Activated naive CD8-positive, alpha-beta T cell treated with anti-CD3 and anti-CD28 coated beads for 36 hours (primary cell): ENCODE measurements at places on chromosomes 7 and 10. TPM values are rescaled to one million over a fixed set of nuclear protein-coding genes. Genes with fewer than 3 reads are reported as not detected.

DNA sequence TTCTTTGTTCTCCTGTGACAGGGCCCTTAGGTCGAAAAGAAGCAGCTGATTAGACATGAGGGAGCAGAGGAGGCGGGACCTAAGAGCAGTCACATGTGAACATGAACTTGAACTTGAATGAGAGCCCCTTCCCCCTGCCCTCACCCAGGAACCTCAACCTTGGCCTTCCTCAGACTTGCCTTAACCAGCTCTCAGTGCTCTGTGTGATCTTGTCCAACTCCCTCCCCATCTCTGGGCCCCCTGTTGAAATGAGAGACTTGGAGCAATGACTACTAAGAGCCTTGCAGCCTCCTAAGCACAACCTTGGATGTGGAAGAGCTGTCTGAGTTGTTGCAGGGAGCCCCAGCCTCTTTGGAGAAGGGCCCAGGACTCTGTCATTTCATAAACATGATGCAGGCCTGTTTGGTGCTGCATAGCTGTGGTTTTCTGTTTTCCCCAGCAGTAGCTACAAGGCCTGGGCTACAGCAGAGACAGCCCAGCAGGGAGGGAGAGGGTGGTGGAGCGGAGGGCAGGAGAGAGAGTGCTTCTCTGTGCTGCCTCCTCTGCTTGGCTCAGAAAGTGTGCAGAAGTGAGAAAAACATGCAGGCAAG lies 123.9 kb upstream of the ZMIZ1 start:
- DNase-seq = no peak

DNA sequence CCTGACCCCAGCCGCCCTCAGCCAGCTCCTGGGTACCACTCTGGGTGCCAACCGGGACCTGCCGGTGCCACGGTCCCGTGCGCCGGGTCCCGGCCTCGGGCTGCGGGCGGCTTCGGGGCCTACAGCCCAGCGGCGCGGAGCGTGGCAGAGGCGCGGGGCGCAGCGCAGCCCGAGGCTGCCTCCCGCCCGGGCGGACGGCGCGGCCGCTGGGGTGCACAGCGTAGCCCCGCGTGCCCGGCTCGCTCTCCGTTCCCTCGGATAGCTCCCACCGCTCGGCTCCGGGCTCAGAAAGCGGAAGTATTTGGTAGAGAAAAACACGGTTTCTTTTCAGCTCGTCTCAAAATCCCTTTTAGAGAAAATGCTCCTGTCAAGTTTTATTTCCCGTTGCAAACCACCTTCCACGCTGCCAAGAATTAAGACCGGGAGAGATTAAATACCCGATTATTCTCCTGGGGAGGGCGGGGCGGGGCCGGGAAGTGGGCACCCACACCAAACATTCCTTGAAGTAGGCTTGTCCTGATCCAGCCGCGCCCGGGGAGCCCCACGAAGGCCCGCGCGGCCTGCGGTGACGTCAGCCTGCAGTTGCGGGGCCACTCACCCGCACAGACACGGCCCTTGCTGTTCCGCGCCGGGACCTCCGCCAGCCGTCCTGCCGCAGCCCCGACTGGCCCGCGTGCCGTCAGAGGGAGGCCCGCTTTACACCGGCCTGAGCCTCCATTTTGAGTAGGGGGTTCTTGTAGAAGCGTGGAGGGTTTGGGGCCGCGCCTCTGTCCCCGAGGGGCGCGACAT lies 7.2 kb downstream of the HOXA13 start:
- DNase-seq = no peak

DNA sequence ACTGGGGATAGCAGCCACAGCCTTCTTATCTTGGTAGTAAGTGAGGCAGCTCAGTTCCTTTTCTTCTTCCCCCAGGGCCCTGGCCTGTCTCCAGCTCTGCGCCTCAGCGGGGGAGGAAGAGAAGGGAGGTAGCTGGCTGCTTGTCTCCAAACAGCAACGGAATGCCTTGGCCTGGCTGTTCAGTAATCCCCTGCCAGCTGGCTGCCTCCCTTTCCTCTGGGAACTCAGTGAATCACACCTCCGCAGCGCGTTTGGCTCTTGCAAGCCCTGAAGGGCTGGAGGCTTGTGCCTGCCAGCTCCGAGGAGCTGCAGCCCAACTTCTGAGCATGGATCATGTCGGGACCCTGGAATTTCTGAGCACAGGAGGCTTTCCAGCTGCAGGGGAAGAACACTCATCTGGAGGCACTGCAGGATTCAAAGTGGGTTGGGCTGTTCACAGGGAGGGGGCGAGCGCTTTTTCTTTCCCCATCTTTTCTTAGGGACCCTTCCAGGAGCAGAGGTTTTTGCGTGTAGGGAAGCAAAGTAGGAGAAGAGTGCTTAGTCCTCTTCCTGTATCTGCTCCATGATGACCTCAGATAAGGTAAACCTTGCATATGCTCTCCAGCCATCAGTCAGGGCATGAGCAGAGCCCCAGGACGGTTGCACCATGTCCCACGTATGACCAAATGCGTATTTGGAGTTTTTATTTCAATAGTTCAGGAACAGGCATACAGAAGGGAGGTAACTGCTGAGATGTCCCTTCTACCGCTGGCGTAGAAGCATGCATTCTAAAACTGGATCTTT lies 253.2 kb upstream of the INHBA start:
- DNase-seq = no peak

GRCh38 chr7:49855281-49855980 lies 82.0 kb downstream of the VWC2 start:
- DNase-seq = no peak

DNA sequence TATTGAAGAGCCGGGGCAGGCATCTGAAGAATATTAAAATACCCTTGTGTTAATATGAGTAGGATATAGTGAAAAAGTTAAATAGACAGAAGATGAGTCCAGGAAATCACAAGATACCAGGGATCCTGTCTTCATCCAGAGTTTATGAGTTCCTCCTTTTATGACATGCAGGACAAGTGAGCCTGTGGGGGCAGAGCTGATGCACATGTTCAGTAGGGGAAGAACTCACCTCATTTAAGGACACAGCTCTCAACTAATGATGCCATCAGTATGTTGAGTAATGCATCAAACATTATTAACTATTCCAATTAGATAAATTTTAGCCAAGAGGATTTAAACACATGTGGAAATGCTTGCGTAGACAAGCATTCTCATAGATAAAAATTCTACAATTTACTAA lies 435.8 kb upstream of the AKR1E2 start:
- no peak for DNase-seq

GRCh38 chr10:5549462-5550249 lies 24.9 kb downstream of the CALML3 start:
- DNase-seq = no peak

DNA sequence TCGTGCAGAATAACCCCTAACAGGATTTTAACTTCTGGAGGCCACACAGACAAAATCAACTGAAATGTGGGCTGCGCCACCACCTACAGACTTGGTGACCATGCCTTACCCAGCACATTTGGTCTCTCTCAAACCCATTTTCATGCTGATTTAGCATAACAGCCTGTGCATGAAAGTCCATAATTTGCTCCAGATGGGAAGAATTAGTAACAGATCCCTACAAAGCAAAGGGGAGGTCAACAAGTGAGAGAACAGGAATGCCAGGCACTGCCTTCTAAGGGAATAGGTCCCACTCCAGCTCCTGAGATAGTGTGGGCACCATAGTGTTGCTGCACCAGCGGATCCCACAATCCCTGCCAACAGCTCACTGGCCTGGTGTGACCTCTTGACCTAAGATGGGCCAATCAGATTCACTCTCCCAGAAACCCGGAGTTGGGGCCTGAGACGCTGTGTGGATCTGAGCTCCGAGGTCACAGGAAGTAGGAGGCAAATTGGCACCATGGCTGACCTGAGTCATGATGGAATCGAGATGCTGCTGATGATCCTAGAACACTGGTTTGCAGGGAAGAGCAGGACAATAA lies 32.4 kb downstream of the SLIT1 start:
- no peak for DNase-seq

- DNase-seq = no peak
These were observed 52.7 kb downstream of the GALNT17 start for GRCh38 chr7:71184609-71185008.

- DNase-seq = no peak
These were observed 154.2 kb downstream of the EGFR start for GRCh38 chr7:55172881-55173609.

DNA sequence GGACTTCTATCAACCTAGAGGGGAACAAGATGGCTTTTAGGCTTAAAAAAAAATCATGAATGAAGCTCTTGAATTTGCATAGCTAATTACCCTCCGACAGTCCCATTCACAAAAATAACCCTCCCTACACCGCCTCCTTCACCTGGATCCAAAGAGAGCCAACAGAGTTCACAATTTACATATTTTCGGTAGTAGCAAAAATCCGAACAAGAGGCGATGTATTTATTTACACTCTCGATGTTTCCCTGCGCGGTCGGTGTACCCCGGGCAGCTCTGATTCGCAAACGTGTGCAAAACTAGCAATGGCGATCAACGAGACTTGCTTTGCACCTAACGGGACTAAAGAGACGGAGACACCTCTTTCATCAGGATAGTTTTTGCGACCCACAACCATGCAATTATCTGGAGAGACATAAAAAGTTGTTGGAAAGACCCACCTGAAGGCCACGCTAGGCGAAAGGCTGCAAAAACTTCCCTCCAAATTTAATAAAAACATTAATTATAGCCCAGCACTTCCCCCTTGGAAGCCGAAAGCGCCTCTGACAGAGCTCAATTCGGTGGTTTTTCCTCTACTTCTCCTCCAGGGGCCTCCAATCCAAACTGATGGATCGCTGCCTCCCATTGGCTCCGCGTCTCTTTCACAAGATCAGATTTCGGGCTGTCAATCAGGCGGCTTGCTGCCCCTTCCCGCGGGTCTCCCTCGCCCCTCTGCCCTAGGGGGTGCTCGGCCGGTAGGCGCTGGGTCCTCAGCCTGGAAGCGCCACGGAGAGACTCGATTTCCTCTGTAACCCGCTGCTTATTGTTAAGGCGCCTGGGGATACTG lies at the start of gene ETV1:
Gene ETV1 (minus strand): TSS at position 541 of the 823 bp plus-strand sequence. CDS start 614 bp downstream, outside the sequence.
- DNase-seq = no peak

DNA sequence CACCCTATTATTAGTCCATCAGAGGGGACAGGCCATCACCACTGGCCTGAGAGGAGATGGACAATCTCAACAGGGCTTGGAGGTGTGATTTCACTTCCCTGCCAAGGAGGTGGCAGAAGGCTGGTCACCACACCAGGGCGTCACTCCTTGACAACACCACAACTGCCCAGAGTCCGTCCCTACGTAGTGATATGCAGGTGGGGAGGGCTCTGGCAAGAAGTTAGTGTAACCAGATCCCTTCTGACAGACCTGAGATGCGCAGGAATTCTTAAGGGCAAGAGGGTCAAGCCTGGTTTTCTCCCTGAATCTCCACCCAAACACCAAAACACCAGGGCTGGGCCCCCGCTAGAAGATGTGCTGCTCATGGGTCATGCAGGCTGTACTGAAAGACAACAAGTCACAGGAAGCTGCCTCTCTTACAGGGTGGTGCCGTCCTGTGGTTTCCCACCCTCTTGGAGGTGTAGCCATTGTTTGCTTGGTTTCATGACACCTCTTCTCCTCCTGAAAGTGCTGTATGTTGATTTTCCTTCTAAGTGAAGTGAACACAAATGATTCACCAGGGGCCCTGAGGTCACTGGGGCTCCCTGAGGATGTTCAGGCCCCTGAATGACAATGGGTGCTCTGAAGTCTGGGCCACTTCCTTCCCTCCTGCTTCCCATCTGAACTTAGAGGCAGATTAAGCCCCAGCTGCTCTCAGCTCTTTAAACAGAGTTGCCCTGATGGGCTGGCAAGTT lies 27.1 kb downstream of the ATXN7L1 start:
- peak; percentile 73 for DNase-seq

GRCh38 chr7:44884621-44885393 lies 523 bp downstream of the PURB start:
- peak; percentile 66 for DNase-seq

GRCh38 chr7:66747881-66748511 lies 7.5 kb downstream of the RABGEF1 start:
- DNase-seq = no peak

DNA sequence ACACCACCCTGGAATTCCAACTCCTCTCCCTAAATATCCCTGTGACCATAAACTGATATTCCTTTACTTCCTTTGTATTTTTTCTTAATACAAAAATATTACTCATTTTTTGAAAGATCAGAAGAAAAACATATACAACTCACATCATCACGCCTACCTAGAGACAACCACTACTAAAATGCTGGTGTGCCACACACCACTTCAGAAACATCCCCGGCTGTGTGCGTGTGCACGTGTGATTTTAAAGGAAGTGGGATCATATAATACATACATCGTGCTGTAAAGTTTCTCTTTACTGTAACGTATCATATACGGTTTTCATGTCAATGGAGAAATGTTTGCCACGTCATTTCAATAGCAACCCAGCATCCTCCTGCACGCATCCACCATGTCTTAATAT lies 76.5 kb downstream of the ITIH5 start:
- DNase-seq = no peak

- DNase-seq = no peak
These were observed 57.7 kb downstream of the PYROXD2 start for GRCh38 chr10:98357194-98357822.

DNA sequence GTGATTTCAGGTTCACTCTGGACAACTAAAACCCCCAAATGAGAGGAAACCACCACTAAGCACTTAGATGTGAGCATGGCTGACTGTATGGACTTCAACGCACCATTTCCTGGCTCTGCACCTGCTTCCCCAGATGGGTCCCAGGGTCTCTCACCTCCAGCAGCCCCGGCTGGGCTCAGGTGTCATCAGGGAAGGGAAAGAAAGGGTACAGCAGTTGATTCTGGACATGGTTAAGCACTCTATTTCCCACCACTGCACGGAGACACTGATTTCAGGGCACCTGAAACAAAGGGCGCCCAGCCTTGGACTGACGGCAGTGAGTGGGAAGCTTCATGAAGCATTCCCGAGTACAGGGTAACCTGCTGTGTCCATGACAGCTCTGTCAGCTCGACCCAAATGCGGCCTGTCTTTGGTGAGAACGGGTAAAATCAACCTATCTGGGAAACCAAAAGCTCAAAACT lies 19.0 kb downstream of the FAM53B start:
- DNase-seq = no peak

Gene PTPN12
- 9.8 TPM for total RNA-seq

Gene HSPA12A
- total RNA-seq = 0.06 TPM

Gene TFEC
- 0.14 TPM for total RNA-seq

Gene TEX36
- total RNA-seq = not detected

Gene CDHR1
- 0.91 TPM for total RNA-seq

Gene PROSER2
- total RNA-seq = 2.8 TPM

Gene STEAP2
- total RNA-seq = not detected

Gene NPC1L1
- total RNA-seq = not detected

Gene FLNC
- 0.23 TPM for total RNA-seq

Gene CCAR1
- 112 TPM for total RNA-seq

Gene SPDYE8
- not detected for total RNA-seq
